ENCODE measurements at places on chromosomes 16 and 17.
A peak's percentile ranks its signal among the peaks of the same experiment; 100 is the strongest.

- no peak for DNase-seq
These were observed 52.2 kb downstream of the SDK2 start for GRCh38 chr17:73592079-73592415.

GRCh38 chr16:49023050-49023449, 258.6 kb downstream of the CBLN1 start:
- no peak for DNase-seq

- no peak for DNase-seq
These were observed 17.7 kb downstream of the TCF25 start for GRCh38 chr16:89890886-89891657.

GRCh38 chr16:53913099-53913870, 209.3 kb downstream of the FTO start:
- no peak for DNase-seq

DNA sequence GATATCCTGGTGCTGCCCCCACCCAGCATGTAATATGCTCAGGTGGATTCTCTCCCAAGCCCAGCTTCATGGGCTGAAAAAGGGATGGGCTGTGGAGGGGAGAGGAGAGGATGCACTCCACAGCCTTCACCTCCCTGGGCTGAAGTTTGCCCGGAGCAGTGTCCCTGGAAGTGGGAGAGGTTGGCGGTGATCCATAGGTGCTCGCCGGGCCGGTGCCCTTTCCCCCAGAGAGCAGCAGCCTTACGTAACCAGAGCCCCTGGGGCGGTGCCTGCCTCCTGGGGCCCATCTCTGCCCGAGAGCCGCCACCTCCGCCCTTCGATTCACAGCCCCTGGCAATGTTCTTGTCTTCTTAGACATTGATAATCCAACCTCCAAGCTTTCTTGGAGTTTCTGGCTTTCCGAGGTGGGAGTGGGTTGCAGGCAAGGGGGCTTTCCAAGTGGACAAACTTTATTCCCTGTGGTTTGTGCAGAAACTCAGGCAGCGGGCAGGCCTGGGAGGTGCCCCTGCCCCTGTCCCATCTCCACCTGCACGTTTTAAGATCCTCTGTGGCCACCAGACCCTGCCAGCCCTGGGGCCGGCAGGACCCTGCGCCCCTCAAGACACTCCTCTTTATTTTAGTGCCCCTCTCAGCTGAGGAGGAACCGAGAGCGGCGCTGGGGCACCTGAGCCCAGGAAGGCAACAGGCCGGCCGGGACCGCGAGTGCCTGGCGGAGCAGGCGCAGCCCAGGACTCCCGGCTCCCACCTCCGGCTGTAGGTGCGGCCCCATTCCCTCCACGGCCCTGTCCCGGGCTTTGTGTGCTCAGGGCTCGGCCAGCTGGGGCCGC, 3.1 kb upstream of the WDR90 start:
- no peak for DNase-seq

- DNase-seq = no peak
These were observed 214.1 kb downstream of the HS3ST4 start for GRCh38 chr16:25905810-25906209.

- DNase-seq = no peak
These were observed 17.9 kb downstream of the ENGASE start for GRCh38 chr17:79092567-79092966.

- peak; percentile 93 for DNase-seq
These were observed at the start of gene DNAH2 for GRCh38 chr17:7716901-7717755. TSS of gene DNAH2 (plus strand) at chr17:7717744. CDS start at chr17:7719735, 1,991 bp downstream.

DNA sequence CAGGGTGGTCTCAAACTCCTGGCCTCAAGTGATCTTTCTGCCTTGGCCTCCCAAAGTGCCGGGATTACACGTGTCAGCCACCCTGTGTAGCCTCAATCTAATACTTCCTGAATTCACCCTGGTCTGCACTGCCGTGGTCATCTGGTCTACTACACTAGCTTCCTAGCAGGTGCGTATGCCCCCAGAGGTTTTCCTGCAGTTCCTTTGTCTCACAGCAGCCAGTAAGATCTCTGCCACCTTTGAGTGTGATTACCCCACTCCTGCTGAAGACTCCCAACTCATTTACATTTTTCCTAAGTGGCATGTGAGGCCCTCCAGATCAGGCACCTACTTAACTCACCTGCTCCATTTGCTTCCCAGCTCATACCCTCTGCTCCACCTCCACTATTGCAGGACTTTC, 5.1 kb upstream of the DDX19A start:
- no peak for DNase-seq

- no peak for DNase-seq
These were observed 2.0 kb downstream of the PRSS33 start for GRCh38 chr16:2785101-2785991.

- no peak for DNase-seq
These were observed 29.5 kb downstream of the SBK1 start for GRCh38 chr16:28321700-28322411.
